ENCODE measurements at places on chromosomes 4 and X.

DNA sequence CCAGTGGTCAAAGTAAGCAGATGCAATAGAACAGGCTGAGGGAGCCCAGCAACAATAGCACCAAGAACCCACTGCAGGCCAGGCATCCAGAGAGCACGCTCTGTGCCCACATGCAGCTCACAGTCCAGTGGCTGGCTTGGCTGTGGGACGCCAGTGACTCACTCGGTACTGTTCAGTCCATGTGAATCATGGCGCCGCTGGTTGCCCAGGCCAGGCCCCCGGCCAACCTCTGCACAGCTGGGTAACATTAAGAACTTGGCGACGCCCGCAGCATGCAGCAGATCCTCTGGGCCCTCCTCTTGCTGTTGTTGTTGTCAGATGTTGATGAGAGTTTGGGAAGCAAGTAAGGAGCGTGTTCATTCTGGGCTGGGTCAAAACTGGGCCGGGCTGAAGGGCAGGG lies 60.5 kb downstream of the MSX1 start:
- DNase-seq, result peak; percentile 85

DNA sequence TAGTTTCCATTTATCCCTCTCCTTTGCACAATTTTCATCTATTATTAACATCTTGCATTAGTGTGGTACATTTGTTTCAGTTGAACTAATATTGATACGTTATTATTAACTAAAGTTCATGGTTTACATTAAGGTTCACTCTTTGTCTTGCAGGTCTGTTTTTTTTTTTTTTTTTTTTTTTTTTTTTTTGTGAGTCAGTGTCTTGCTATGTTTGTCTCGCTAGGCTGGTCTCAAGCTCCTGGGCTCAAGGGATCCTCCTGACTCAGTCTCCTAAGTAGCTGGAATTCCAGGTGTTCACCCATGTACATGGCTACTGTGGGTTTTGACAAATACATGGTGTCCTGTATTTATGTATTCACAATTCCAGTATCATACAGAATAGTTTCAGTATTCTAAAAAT lies 6.8 kb downstream of the TBC1D19 start:
- DNase-seq, result no peak

GRCh38 chrX:95291561-95291960 lies 1393.1 kb upstream of the DIAPH2 start:
- no peak for DNase-seq

DNA sequence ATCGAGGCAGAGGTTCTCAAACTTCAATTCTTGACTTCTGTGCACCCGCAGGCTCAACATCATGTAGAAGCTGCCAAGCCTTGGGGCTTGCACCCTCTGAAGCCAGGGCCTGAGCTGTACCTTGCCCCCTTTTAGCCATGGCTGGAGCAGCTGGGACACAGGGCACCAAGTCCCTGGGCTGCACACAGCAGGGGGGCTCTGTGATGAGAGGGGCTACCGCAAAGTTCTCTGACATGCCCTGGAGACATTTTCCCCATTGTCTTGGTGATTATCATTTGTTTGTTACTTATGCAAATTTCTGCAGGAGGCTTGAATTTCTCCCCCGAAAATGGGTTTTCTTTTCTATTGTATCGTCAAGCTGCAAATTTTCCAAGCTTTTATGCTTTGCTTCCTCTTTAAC lies 4.9 kb upstream of the MAGEB17 start:
- DNase-seq, result no peak

- no peak for DNase-seq
Observed at GRCh38 chrX:30196322-30196721, 19.0 kb upstream of the MAGEB2 start.

- no peak for DNase-seq
Observed at GRCh38 chrX:11210415-11210801, 82.8 kb upstream of the AMELX start.

DNA sequence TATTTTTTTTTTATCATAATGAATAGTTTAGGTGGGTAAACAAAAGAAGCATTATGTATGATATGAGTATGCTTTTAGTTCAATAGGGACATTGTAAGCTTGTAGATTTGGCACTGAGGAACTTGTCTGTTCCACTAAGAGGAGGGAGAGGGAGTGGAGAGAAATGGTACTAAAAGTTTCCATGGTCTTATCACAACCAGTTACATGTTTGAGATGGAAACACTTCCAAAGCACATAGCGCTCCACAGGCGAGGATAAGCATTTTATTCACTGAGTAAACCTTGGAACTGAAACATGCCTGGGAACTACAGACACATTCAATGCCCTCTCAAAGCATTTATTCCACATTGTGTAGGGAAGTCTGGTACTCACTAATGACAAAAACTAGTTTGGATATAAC lies 15.5 kb downstream of the MYOZ2 start:
- no peak for DNase-seq

DNA sequence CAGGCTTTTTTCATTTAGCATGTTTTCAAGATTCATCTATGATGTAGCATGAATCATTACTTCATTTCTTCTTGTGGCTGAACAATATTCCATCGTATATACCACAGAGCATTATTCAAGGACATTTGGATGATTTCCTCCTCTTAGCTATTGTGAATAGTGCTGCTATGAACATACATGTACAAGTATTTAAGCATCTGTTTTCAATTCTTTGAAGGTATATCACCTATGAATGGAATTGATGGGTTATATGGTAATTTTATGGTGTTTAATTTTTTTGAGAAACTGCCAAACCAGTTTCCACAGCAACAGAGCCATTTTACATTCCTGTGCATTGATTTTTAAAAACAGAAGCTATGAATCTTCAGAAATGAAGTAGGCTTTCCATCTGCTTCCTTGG lies 36.1 kb upstream of the WDR19 start:
- DNase-seq, result no peak

DNA sequence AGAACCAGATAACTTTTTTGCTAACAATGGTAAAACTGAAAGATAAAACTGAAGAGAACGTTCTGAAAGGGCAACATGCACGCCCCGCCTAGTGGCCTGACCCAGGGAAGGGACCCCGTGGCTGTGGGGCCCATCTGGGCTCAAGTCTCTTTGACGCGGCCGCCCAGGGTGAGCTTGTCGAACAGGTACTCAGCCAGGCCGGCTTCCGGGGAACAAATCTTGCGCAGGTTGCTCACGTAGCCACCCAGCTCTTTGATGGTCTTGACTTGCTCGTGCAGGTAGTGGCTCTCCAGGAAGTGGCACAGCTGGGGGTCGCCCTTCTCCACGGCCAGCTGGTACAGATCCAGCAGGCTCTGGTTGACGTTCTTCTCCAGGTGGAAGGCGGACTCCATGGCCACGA lies 579 bp downstream of the FTHL17 start:
- DNase-seq, result no peak

DNA sequence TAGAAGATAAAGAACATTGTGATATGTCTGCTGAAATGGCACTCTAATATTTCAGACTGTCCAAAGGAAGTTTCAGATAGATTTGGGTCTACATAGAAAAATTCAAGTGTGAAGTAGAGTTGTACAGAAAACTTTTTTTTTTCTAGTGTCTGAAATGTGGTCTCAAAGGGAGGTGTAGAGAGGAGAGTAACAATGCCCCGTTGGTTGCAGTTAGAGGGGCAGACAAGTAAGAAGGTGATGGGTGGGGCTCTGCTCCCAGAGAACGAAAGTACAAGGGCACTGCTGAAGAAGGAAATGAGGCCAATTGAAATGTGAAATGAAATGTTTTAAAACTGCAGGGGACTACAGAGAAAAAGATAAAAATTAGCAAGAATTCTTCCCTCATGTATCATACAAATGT lies 177.8 kb downstream of the BANK1 start:
- no peak for DNase-seq

- no peak for DNase-seq
Observed at GRCh38 chr4:7381221-7381889, 53.4 kb downstream of the PSAPL1 start.

DNA sequence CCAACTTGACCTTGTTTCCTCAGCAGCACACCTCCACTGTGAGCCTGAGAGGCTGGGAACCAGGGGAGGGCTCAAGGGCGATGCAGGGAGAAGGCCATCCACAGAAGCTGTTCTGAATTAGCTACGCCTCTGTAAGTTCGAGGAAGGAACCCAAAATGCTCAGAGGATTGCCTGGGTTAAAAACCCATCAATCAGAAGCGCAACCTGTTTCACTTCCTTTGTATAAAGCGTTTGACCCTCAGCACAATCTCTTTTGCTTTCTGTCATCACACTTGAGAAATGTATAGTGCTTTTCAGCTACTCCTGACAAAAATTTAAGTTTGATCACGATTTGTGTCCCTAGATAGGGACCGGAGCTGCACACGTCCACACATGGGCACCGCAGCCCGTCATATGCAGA lies 48.0 kb upstream of the MAP3K15 start:
- no peak for DNase-seq

- DNase-seq, result no peak
Observed at GRCh38 chr4:169268951-169269760, 1.6 kb downstream of the SH3RF1 start.

- no peak for DNase-seq
Observed at GRCh38 chr4:40484346-40485090, 145.1 kb downstream of the RBM47 start.

- DNase-seq, result no peak
Observed at GRCh38 chr4:184318852-184319251, 101.2 kb upstream of the ENPP6 start.

- DNase-seq, result peak; percentile 70
Observed at GRCh38 chrX:642436-643240, 12.0 kb downstream of the SHOX start.

DNA sequence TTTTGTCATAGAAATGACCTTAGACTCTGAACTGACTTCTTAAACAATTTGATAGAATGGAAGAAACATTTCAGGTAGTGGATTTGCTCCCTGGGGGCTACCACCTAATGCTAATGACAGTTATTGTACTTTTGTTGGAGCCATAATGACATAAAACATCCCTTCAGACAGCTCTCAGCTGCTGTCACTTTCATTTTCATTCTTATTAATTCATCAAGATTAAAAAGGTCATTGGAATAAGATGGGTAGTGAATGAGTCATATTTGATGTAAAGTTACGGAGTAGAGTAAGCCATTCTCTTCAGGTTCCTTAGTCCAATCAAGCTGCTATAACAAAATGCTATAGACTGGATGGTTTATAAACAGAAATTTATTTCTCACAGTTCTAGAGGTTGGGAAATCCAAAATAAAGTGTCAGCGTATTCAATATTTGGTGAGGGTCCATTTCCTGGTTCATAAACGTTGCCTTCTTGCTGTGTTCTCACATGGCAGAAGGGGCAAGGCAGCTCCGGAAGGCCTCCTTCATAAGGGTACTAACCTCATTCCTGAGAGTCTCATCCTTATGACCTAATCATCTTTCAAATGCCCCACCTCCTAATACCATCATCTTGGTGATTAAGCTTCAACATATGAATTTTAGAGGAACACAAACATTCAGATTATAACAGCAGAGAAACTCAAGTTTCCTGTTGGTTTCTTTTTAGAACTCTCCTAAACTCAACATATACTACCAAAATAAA lies 268.5 kb downstream of the ARAP2 start:
- DNase-seq, result no peak

GRCh38 chr4:32826169-32826568 lies 2106.0 kb downstream of the PCDH7 start:
- no peak for DNase-seq

GRCh38 chrX:85897362-85898126 lies 149.8 kb downstream of the CHM start:
- no peak for DNase-seq

GRCh38 chrX:21989384-21989783 lies 42.7 kb upstream of the PHEX start:
- DNase-seq, result no peak

GRCh38 chr4:169070071-169070894 lies 60.2 kb upstream of the CBR4 start:
- DNase-seq, result no peak

DNA sequence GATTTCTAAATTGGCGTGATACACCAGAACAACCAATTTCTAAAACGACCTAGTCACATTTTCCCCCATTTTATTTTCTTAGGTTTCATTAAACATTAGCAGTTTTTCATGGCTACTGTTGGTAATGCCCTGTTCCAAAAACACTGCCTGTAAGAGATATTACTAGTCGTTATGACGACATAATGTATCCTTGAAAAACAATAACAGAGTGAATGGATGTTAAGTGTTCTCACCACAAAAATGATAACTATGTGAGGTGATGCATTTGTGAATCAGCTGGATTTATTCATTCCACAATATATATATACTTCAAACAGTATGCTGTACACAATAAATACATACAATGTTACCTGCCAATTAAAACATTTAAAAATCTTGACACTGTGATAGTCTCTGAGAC lies 1147.6 kb upstream of the PCDH10 start:
- DNase-seq, result no peak

- no peak for DNase-seq
Observed at GRCh38 chrX:29726811-29727210, 488.6 kb upstream of the MAGEB2 start.

- DNase-seq, result no peak
Observed at GRCh38 chr4:121072224-121073003, at the start of gene NDNF. NDNF (minus strand) TSS chr4:121072535; CDS start chr4:121045837, 26,698 bp downstream.

GRCh38 chr4:7199771-7200441 lies 7.6 kb downstream of the SORCS2 start:
- no peak for DNase-seq

GRCh38 chr4:183471946-183472708 lies 27.7 kb downstream of the CDKN2AIP start:
- no peak for DNase-seq

GRCh38 chrX:99078301-99078700 lies 1331.8 kb downstream of the PCDH19 start:
- no peak for DNase-seq

GRCh38 chrX:121160987-121161386 lies 113.6 kb downstream of the GLUD2 start:
- DNase-seq, result no peak

GRCh38 chrX:57607295-57608187 lies 15.7 kb downstream of the ZXDB start:
- DNase-seq, result no peak

- DNase-seq, result no peak
Observed at GRCh38 chrX:72040506-72040905, 91.2 kb downstream of the RTL5 start.

GRCh38 chrX:125236955-125237354 lies 82.7 kb upstream of the TEX13C start:
- DNase-seq, result no peak

DNA sequence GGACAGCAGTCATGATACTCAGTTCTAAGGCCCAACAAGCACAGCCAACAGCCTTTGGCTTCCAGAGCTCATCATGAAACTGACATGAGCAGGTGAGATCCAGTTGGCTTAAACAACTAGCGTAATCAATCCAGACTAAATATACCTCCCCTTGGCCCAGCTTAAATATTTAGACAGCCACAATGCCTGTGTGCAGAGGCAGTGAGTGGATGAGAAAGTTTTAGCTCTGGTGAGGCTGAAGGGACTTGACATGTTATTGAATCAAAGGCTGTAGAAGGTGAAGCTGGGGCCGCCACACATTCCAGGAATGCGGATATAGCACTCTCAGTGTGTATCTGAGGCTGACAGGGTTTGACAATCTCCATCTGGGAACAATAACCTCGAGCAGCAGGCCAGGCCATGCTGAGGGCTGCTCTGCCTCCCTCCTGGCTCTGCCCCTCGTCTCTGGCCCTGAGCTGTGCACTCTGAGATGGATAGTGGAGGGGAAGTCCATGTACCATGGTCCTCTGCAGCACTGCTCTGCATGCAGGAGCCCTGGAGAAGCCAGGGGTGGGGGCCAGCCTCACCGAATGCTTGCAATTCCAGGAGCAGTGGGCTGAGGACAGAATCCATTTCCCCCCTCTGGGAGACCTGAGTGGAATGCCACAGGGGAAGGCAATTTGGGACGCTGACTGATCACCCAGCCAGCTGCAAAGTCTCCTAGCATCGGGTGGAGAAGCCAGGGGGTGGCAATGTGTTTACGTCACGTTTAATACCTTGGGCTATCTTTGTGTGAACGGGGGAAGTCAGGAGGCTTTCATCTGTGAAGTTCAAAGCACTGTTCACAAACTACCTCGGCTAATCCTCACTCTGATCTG lies 37.3 kb upstream of the RASL11B start:
- DNase-seq, result peak; percentile 85

All from vagina (tissue), 2 donors.